Omental fat pad (tissue), 4 donors: ENCODE measurements at places on chromosomes 3 and 15. TPM values are rescaled to one million over a fixed set of nuclear protein-coding genes. Genes with fewer than 3 reads are reported as not detected.

DNA sequence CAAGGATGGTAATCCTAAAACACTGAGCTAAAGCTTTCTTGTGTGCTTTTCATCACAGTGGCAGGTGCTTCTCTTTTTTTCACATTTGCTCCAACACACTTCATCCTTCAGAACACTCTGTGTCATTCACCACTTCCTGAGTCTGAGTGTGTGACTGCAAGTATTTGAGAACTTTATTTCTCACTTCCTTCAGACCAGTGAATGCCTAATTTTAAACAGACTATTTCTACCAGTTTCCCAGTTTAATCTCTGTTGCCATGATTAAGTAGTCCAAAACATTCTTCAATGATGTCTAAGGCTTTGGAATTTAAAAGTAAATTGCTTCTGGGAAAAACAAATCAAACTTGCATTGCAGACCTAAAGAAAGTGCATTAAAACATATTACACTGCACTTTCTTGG is 541.2 kb downstream of the RBMS3 start:
- DNase-seq = no peak

The P3H2 gene
- 3.4 TPM for total RNA-seq

The CISH gene
- 27.9 TPM for total RNA-seq

GRCh38 chr15:80093854-80094418 is 34.5 kb downstream of the ZFAND6 start:
- DNase-seq = peak; percentile 42

DNA sequence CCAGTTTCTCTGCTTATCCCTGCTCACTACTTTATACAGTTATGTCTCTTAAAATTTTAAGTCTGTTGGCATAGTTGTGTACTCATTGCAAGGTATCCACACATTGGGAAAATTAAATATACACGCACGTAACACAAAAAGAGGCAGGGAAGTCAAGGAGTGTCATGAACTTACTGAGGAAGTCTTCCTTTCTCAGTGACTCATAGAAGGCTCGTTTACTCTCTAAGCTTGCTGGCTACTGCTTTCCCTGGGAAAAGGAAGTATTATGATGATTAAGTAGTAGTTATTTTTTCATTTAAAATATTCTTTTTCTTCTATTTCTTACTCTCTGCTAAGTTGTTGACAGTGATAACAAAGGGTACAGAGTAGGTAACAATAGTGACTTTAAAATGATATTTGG is 287.3 kb downstream of the UBE2E2 start:
- DNase-seq = no peak

The CCDC9B gene
- total RNA-seq = 7.4 TPM

- DNase-seq = no peak
Observed at GRCh38 chr15:101115786-101116680, 135.8 kb downstream of the CHSY1 start.

The RBP2 gene
- total RNA-seq = not detected

DNA sequence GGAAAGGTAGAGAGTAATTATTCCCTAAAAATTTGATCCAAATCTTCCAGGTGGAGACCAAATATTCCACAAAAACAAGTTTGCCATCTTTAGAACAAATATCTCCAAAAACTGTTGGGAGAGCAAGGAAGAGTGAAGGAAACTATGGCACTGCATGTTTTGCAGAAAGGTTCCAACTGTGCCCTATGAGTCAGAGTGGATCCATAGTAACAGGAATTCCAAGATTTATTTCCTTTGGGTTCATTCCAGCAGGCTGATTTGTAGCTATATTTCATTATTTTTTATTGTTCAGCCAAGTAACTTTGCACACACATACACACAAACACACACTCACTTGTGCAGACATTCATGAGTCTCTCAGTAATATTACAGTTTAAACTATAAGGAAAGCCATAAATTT is 459.7 kb upstream of the EPHA6 start:
- DNase-seq = no peak

The CDHR4 gene
- 0.36 TPM for total RNA-seq

The VGLL3 gene
- total RNA-seq = 99.6 TPM

DNA sequence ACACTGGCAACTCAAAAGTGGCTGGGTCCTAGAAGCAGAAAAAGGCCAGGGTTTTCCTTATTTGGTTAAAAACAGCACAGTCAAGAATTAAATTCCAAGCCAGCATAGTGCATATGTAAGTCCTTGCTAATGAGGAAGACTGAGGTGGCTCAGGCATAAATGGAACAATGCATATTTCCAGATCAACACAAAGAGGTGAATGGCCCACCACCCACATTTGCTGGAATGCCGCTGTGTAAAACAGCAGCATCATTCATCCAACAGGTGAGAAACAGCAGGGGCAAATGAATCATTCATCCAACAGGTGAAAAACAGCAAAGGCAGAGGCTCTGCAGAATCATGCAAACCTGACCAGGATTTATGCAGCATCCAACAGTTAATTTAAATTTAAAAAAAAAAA is 32.9 kb downstream of the GPR176 start:
- DNase-seq = no peak

DNA sequence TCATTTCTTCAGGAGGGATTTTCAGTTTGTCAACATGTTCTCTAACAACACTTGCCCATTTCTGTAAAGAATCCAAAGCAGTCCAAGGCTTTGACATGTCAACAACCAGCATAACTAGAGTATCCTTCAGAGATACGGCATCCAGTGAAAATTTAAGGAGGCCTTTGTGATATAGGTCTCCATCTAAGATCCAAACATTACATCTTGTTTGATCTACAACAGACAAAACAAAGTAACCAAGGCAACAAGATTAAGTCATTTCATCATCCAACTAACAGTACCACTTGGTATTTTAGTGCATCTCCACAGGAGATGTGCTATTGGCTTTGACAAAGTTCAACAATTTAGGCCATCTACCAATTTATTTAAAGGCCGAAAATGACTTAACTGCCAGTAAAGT is 25.8 kb downstream of the DYNC1LI1 start:
- no peak for DNase-seq

DNA sequence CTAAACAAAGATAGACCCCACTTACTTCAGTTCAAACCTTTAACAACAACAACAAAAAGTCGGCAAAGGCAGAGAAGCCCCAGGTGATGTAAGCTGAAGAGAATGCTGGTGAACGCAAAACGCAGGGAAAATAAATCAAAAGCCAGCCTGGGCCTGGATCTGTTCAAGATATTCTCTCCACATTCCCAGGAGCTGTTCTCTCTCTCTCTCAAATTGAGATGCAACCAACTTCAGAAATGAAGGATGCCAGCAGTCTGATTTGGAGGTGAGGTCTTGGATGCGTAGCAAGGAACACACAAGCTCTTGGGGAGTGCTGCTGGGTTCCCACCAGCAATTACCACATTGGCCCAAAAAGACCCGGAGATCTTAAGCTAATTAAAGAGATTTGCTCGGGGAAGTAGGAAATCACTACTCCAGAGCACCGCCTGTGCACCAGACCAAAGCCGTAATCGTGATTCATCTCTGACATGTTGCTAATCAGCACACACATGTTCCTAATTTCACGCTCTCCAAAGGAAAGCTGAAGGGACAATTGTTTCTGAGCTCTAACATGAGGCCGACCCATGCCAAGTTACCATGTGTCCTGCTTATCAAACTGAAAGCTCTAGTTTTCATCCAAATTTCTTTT is 37.1 kb downstream of the IL17RD start:
- no peak for DNase-seq

GRCh38 chr3:175163686-175164085 is 304.6 kb downstream of the NAALADL2 start:
- no peak for DNase-seq

The FANCD2OS gene
- total RNA-seq = not detected

DNA sequence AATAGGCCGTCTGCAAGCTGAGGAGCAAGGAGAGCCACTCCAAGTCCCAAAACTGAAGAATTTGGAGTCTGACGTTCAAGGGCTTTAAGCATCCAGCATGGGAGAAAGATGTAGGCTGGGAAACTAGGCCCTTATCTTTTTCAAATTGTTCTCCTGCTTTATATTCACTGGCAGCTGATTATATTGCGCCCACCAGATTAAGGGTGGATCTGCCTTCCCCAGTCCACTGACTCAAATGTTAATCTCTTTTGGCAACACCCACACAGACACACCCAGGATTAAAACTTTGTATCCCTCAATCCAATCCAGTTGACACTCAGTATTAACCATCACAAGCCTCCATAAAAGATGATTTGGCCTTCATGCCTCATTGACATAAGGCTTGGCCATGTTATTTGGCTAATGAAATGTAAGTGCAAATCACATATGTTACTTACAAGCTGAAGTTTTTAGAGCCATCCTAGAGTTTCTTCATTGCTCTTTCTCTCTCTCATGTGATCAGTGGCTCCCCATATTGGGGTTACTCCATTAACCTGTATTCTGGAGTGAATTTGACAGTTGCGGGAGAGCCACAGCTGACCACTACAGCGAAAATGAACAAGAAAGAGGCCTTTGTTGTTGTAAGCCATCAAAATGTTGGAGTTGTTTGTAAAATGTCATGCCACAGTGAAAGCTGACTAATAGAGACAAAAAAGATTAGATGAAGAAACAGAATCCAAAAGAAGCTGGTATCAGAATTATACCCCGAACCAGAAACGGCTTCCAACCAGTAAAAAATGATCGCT is 61.7 kb downstream of the GBE1 start:
- no peak for DNase-seq

The COL6A5 gene
- total RNA-seq = not detected

The PRSS50 gene
- total RNA-seq = not detected

DNA sequence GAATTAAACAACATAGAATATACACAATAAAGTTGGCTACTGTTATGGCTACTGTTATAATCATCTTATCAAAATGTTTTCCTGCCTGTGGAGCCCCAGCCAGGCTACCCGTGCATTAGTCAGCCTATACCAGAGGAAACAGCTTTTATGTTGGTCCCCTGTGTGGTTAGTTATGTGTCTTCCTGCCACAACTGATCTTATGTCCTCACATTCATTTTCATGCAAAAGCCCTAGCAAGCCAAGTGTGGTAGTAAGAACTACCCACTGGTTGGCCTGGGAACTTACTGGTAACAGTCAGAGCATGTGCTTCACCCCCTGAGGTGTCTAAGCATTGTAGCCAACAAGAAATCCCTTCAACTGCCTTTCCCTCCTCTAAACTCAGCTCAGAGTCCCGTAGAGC is 21.8 kb downstream of the MGLL start:
- DNase-seq = no peak

The HTR3E gene
- total RNA-seq = not detected

The CHRD gene
- total RNA-seq = 8.5 TPM

DNA sequence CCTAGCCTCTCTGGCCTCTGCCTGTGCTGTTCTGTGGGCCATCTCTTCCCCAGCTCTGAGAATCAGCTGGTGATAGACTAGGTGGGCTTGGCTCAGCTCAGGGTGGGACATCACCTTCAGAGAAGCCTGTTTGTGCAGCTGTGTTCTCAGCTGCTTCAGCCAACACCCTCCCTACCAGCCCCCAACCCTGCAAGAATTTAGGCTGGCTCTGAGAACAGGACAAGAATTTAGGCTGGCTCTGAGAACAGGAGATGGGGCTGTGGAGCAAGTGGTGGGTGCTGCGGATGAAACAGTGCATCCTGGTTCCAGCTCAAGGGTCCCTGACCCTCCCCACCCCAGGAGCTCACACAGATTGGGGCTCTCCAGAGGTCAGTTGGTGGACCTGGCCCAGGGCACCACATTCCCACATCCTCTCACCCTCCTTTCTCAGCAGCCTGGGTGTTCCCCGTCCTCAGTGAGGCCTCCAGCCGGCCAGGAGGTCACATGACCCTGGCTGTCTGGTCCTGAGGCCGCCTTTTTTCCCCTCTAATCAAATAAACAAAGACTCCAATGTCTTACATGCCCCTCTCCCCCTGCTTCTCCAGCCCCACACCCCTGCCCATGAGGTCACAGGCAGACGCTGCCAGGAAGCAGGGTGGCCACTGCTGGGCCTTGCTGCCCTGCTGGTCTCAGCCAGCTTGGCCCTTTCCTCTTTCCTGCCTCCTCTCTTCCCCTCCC is 14.9 kb downstream of the PLEKHO2 start:
- no peak for DNase-seq

GRCh38 chr3:50179710-50180109 is 11.7 kb upstream of the GNAT1 start:
- DNase-seq = no peak

The HACL1 gene
- total RNA-seq = 26.4 TPM

DNA sequence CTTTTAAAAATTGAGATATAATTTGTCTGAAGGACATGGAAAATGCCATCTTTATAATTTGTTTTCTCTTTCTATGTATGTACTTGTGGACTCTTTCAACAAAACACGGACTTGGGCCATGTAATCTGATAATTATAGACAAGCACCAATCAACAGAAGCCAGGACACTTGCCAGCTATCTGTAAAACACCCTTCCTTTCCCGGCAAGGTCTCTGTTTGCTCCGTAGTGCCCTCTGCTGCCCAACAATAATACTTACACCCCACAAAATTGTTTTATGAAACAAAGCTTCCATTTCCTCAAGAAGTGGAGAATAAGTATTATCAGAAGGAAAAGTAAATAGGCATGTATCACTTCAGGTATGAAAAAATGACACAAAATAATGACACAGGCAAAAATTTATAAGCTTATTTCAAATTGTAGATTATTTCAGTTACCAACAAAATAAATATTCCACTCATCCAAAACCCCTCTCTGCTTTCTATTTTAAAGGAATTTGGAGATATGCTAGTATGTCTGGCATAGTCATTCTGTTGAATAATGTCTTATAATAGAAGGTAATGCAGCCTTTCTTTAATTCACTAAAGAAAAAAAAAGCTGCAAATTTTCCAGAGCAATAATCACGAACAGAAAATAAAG is 32.8 kb downstream of the MYH15 start:
- no peak for DNase-seq

The MORF4L1 gene
- total RNA-seq = 326 TPM

DNA sequence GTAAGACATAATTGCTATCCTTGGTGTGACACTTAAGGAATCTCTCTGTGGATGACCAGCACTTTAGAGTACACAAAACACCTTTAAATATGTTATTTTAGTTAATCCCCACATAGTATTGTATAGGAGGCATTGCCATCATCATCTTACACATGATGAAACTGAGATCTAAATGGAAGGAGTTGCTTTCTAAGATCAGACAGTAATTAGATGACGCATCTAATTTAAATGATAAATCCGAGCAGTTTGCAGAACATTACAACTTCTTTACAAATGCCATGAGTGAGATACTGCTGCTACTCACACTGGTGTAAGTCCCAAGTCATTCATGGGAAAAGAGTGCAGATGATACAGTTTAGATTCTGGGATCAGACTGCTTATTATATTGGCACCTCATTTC is 431.9 kb downstream of the MFSD1 start:
- DNase-seq = no peak

DNA sequence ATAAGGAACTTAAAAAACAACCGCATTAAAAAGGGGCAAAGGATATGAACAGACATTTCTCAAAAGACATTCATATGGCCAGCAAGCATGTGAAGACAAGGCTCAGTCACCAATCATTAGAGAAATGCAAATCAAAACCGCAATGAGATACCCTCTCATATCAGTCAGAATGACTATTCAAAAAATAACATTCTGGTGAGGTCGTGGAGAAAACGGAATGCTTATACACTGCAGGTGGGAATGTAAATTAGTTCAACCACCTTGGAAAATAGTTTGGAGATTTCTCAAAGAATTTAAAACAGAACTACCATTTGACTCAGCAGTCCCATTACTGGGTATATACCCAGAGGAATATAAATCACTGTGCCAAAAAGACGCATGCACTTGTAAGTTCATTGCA is 496.6 kb upstream of the SGO1 start:
- no peak for DNase-seq

- no peak for DNase-seq
Observed at GRCh38 chr15:53072077-53072476, 281.9 kb upstream of the ONECUT1 start.

The ITIH1 gene
- total RNA-seq = not detected

The TICRR gene
- 0.79 TPM for total RNA-seq

The ABCF3 gene
- total RNA-seq = 75.2 TPM

GRCh38 chr3:187954873-187955586 is 198.9 kb upstream of the LPP start:
- DNase-seq = no peak
